ENCODE measurements at places on chromosomes 4 and X.

GRCh38 chrX:134368126-134368525 is 91.8 kb upstream of the HPRT1 start:
- DNase-seq = no peak

- no peak for DNase-seq
Observed at GRCh38 chrX:17774053-17774452, 36.8 kb downstream of the SCML1 start.

GRCh38 chrX:40072246-40072645 is 25.5 kb downstream of the BCOR start:
- DNase-seq = no peak

DNA sequence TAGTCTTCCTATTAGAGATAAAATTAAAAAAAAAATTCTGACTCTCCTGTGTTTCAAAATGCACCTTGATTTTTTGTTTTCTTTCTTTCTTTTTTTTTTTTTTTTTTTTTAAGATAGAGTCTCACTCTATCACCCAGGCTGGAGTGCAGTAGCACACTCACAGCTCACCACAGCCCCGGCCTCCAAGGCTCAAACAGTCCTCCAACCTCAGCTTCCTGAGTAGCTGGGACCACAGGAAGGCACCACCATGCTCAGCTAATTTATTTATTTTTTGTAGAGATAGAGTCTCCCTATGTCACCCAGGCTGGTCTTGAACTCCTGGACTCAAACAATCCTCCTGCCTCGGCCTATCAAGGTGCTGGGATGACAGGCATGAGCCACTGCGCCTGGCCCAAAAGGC is 41.1 kb upstream of the TMEM184C start:
- no peak for DNase-seq

DNA sequence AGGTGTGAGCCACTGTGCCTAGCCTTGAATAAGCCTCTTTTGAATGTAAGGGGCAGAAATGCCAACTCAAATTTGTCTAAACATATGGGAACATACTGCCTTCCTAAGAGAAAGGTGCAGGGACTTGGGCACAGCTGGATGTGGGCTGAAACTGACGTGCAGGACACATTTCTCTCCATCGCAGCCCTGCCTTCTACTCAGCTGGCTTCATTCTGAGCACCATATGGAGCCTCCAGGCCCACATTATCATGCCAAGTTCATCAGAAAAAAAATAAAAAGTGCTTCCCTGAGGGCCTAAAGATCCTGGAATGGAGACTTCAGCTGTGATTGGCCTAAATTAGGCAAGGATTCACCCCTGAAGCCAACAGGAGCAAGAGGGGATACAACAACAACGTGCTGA is 386.2 kb downstream of the RAB28 start:
- DNase-seq = no peak

DNA sequence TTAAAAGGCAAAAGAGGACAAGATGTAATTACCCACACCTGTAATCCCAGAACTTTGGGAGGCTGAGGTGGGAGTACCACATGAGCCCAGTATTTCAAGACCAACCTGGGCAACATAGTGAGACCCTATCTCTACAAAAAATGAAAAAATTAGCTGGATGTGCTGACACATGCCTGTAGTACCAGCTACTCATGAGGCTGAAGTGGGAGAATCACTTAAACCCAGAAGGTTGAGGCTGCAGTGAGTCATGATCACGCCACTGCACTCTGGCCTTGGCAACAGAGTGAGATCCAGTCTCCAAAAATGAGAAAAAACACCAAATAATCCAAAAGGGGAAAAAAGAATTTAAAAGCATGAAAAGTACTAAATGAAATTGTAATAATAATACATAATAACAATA is 30.8 kb downstream of the NR0B1 start:
- no peak for DNase-seq
